ENCODE measurements at places on chromosomes 7 and 10.

- DNase-seq: no peak
Measured at GRCh38 chr10:100130831-100131230, 49.2 kb upstream of the CPN1 start.

GRCh38 chr7:101308245-101309085 lies 13.1 kb downstream of the IFT22 start:
- peak; percentile 37 for DNase-seq

- DNase-seq: no peak
Measured at GRCh38 chr7:110960811-110961210, 130.1 kb upstream of the LRRN3 start.

- DNase-seq: no peak
Measured at GRCh38 chr10:102812231-102812876, 24.9 kb downstream of the CYP17A1 start.

DNA sequence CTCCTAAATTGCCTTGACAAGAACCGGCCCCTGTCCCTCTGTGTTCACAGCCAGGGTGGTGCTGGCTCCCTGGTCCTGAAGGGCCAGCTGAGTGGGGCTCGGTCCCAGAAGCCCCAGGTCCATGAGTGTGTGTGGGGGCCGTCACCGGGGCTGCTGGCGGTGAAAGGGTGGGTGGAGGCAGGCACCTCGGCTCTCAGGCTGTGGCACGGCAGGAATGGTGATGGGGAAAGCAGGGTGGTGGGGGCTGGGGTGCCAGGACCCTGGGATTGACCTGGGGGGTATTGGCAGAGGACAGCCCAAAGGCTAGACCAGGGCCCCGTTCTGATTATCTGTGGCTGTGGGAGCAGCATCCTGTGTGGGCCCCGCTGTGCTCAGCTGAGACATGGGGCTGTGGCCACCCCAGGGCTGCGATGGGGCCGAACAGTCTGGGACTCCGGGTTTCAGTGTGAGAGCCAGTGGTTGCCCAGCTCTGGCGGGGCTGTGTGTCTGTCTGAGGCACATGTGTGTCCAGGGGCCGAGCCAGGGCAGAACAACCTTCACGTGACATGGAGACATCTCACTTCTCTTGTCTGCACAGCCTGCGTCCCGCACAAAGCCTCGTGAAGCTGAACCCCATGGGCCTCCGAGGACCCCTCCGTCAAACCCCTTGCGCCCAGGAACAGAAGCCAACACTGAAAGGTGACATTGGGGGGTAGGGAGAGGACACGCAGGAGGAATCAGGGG lies 144.2 kb downstream of the ELFN1 start:
- no peak for DNase-seq

DNA sequence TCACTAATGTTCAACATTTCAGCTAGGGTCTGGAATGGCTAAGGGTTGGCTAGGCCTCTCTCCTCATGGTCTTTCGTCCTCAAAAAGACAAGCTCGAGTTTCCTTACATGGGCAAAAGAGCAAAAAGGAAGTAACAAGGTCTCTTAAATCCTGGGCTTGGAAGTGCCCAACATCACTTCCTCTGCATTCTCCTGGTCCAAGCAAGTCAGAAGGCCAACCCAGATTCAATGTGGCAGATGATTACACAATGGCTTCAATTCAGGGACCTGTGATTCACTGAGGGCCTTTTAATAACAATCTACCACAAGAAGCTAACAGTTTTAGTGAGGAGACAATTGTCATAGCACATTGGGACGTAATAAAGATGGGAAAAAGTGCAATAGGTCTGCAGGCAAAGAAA lies 4.4 kb upstream of the NUP205 start:
- DNase-seq: no peak

- DNase-seq: no peak
Measured at GRCh38 chr10:78755877-78756455, 312.8 kb upstream of the ZMIZ1 start.

DNA sequence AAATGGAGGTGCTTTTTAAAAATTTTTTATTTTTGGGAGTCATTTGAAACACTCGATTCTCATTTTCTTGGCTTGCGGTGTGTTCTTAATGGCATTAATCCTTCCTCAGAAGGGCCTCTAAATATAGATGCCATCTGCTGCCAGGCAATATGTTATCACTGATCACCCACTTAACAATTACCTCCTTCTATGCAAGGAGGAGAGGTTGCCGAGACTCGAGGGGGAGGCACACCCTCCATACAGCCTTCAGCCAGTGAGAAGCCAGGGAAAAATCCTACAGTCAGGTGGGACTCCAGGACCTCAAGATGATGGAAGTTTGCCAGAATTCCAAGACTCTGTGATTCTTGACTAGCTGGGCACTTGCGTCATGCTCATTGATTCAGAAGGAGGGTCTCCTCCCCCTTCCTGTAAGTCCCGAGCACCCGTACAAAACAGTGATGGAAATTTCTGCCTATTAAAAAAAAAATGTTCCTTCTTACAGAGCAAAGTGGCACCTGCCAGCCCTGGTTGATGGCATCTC lies 574.5 kb downstream of the TYW1 start:
- no peak for DNase-seq

DNA sequence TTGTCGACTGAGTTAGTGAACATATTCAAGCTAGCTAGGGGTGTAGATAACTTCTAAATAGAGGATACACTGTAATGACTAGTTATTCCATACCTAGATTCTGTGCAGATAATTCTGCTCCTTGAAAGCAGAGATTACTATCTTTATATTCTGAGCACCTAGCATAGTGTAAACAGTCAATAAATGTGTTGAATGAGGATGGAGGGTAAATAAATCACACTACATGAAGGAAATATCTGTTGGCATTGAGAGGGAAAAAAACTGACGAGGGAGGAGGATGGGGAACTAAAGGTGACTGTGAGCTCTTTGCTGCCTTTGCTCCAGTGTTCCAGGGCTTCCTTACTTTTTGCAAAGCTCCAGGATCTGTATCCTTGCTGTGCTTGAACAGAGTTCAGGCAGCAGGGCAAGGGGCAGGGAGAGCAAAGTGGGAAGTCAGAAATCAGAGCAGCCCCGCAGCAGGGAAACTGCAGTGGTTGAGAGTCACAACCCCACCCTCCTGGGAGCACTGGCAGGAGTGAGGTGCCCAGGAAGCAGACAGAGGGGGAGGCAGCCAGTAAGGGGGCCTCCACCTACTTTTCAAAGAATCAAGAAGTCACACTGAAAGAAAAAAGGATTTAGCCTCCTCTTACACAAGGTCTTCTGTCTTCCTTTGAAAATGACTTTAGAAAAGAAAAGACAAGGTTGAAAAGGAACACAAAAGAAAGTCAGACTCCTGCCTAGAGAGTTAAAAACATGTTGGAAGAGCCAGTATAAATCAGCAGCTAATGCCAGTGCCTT lies 71.8 kb upstream of the LRRN3 start:
- no peak for DNase-seq

DNA sequence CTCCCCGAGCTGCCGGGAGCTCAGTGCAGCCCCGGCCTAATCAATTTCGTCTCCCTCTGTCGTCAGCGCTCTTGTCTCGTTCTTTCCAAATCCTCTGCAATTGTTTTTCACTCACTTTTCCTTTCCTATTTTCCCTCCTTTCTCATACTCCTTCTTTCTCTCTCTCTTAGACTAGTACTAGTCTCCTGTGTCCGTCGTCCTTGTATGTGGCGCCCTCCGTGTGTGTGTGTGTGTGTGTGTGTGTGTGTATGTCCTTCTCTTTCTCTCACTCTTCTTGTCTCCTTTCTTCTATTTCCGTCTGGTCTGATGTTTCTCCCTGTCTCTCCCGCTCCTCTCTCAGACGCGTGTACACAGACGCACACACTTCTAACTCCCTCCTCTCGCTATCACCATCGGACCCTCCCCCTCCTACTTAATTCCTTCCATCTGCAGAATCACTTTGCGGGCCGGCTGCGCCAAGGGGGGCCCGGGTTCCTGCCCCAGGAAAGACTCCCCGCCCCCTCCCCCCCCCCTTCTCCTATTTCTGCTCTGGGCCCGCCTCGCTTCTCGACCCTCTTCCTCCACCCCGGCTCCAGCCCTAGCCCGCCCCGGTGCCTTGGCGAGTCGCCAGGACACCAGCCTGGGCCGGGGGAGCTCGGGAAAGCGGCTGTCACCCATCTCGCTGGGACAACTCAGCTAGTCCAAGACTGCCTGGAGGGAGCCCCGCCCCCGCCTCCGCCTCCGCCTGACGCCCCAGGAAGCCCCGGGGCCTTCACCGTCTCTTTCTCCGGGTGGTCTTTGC lies 743 bp upstream of the ZCCHC24 start:
- DNase-seq: peak; percentile 49

DNA sequence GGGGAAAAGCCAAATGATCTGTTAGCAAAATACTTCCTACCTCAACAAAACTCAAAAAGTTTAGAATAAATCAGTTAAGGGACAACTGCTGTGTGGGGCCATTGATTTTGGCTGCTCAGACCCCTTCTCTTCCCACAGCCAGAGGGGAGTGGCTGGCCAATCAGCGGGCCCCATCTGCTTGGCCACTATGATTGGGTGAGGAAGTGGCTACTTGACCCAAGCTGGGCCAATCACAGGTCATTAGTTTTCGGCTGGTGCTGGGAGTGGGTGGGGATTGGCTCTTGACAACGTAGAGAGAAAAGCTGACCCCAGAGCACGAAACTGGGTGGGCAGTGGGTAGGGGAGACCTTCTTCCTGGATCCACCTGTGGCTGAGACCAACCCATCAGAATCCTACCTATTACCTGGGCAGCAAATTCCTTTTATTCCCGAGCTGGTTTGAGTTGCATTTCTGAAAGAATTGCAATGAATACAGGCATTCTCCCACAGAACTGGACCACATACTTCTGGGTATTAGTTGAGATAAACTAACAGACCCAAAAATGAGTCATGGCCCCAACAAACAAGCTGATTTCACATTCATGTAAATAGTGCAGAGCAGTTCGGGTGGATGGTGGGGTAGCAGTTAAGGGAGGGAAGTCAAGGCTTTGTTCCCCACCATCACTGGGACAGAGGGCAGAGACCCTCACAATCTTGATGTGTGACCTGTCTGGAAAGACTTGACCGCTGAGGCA lies 35.6 kb upstream of the HMX3 start:
- DNase-seq: no peak

GRCh38 chr10:110009736-110010475 lies 2.1 kb downstream of the ADD3 start:
- DNase-seq: no peak

GRCh38 chr7:41955893-41956675 lies 253.2 kb upstream of the INHBA start:
- peak; percentile 99 for DNase-seq

- peak; percentile 41 for DNase-seq
Measured at GRCh38 chr7:87797798-87798403, 78.3 kb downstream of the SLC25A40 start.

- DNase-seq: peak; percentile 88
Measured at GRCh38 chr10:122494833-122495232, 33.5 kb downstream of the HTRA1 start.

DNA sequence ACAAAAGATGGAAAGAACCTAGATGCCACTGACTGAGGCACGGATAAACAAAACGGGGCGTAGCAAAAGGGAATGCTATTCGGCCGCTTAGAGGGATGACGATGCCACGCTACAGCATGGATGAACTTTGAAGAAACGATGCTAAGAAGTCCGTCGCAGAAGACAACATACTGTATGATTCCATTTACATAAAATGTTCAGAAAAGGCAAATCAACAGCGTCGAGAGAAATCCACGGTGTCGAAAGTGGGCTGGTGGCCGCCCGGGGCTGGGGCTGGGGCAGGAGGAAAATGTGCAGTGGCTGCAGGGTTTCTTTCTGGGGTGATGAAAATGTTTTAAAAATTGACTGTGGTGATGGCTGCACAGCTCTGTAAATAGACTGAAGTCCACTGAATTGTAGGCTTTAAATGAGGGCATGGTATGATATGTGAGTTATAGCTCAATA lies 24.1 kb downstream of the GNA12 start:
- no peak for DNase-seq

- no peak for DNase-seq
Measured at GRCh38 chr10:31070691-31071090, 39.0 kb upstream of the ZNF438 start.

DNA sequence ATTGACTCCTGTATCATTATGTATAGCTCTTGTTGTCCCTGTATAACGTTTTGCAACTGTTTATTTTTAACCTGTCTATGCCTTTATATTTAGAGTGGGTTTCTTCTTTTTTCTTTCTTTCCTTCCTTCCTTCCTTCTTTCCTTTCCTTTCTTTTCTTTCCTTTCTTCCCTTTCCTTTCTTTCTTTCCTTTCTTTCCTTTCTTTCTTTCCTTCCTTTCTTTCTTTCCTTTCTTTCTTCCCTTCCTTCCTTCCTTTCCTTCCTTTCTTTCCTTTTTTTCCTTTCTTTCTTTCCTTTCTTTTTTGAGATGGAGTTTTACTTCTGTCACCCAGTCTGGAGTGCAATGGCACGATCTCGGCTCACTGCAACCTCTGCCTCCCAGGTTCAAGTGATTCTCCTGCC lies 5.9 kb downstream of the JAKMIP3 start:
- no peak for DNase-seq

DNA sequence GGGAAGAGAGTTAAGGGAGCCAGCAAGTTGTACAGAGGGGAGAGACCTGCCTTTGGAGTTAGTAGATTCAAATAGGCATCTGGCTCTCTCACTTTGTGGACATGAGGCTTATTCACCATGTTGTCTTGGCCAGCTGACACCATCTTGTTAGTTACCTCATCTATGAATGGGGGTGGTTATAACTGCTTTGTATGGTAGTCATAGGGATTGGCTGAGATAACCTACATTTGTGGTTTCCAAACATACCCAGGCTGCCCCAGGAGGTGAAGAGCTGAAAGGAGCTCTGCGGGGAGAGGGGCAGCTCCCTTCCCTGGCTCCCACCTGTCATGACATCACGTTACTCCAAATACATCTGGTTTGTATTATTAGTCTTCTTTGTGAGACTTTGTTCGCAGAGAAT lies 393.3 kb upstream of the AUTS2 start:
- DNase-seq: peak; percentile 32

DNA sequence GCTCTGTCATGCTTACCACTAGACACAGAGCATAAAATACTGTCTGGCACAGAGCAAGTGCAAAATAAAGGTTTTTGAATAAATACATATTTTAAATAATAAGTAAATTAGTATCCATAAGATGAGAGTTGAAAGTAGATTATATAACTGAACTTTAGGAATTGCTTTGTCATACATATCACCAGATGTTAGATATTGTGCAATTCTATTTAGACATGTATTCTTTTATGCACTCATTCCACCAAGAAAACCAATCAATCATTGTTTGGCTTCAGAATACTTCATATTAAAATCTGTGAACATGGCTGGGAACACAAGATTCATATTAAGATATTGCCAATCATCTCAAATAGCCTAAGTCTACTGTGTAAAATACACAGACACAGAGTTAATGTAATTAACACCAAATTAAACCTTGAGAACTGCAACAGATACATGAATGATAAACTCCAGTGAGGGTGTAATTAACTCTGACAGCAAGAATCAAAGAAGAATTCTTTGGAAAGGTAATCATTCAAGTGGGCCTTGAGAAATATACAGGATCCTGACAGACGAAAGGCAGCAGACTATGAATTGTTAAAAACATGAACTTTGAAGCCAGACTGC lies 201.0 kb upstream of the PTN start:
- DNase-seq: no peak

GRCh38 chr7:43618073-43618472 lies 35.2 kb downstream of the STK17A start:
- DNase-seq: no peak

- peak; percentile 31 for DNase-seq
Measured at GRCh38 chr7:120052884-120053382, 220.0 kb upstream of the KCND2 start.
